ENCODE measurements at places on chromosomes 7 and 10. TPM values are rescaled to one million over a fixed set of nuclear protein-coding genes. Genes with fewer than 3 reads are reported as not detected.
A peak's percentile ranks its signal among the peaks of the same experiment; 100 is the strongest.

The MICALL2 gene
- 155 TPM for total RNA-seq

DNA sequence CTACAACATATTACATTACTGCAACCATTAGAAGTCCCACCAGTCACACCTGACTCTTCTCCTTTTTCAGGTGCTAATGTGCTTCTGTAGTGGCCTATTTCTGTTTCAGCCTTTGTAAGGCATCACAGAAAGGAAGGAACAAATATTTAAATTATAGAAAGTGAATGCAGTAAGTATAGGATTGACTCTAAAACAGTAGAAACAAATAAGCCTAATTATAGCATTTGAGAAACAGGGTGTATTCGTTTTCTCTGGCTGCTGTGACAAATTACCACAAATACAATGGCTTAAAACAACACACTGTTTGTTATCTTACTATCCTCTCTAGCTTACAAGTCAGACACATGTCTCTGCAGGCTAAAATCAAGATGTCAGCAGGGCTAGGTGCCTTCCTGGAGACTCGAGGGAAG lies 69.4 kb downstream of the CCSER2 start:
- no peak for DNase-seq

DNA sequence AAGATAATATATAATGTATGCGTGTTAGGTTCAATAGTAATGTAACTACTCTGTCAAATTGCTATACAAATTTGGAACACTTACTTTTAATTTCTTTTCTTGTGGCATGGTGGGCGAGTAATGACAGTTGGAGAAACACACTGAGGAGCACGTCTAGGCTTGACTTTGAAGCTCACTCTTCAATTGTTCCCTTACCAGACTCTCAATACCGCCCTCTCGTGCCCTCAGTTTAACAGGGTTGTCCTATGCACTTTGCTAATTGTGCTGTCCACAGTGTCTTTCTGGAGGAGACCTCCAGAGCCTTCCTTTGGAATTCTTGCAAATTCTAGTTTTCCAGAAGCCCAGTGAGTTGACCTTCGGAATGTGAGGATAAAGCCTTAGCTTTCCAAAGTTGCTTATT lies 107.2 kb upstream of the RELN start:
- DNase-seq = peak; percentile 55

DNA sequence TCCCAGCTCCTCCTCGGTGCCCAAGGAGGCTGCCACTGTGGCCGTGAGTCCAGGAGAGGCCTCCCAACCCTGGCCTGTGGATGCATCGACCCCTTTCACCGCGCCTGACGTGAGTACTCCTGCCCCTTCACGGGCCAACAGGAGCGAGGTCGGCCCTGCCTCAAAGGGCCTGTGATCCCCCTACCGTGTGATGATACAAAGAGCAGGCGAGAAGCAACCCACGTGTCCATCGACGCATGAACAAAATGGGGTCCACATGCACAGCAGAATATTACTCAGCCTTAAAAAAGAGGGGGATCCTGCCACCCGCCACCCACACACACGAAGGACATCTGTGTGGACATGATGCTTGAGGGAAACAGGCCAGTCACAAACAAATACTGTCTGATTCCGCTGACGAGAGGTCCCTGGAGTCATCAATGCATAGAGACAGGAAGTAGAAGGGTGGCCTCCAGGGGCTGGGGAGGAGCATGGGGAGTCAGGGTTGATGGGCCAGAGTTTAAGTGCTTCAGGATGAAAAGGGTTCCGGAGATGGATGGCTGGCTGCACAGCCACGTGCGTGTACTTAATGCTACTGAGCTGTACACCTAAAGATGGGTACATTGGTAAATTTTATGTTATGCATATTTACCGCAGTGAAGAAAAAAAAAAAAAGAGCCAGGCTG lies 151.9 kb downstream of the PRKAG2 start:
- DNase-seq = no peak

The FOXI2 gene
- total RNA-seq = not detected

DNA sequence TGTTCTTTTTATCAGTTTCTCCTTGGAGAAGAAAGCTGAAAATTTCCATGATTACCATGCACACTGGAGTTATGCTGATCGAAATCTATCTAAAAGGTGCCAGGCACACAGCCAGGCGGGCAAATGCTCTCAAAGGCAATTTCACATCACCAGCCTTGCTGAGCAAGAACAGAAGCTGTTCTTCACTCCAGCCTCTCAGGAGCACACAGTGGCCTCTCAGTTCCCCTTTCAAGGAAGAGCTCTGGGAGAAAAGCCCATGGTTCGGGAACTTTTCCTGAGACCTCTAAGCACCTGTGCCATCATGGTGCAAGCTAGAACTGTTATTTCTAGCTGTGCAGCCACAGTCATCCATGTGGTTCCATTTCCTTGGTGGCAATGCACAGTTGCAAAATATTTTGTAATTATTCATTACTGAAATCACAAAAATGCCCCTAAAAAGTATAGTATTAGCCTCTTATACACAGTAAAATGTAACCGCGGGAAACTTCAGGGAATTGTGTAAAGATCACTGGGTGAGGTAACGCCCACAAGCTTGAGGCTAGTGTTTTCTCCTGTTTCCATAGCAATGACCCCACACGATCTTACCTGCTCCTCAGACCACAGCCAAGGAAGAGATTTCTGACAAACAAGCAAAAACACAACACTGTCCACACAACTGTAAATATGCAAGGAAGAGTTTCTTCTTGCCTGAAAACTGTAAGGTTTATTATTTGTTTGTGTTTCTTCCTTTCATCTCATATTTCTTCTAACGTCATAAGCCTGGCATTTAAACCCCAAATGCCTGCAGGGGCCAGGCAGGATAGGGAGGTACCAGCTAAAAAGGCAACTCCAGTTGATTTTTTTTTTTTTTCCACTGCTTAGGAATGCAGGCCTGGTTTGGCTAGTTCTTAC lies 121.2 kb downstream of the FAM107B start:
- peak; percentile 75 for DNase-seq

GRCh38 chr10:61592581-61592980 lies 70.1 kb upstream of the CABCOCO1 start:
- DNase-seq = peak; percentile 60

The C10orf105 gene
- total RNA-seq = 0.20 TPM

The RELN gene
- not detected for total RNA-seq

GRCh38 chr10:10831085-10831484 lies 186.6 kb upstream of the CELF2 start:
- no peak for DNase-seq

GRCh38 chr7:117088623-117089194 lies 135.4 kb downstream of the ST7 start:
- DNase-seq = no peak

- no peak for DNase-seq
Measured at GRCh38 chr10:124089859-124090258, 3.5 kb downstream of the CHST15 start.

The ZPBP gene
- not detected for total RNA-seq

The UBTD1 gene
- total RNA-seq = 23.5 TPM
